ENCODE measurements at places on chromosomes 3 and 15. TPM values are rescaled to one million over a fixed set of nuclear protein-coding genes. Genes with fewer than 3 reads are reported as not detected.

Gene MESP1
- 0.15 TPM for total RNA-seq

Gene CCR8
- total RNA-seq, result not detected

Gene SOX14
- not detected for total RNA-seq

Gene FETUB
- total RNA-seq, result not detected

Gene P2RY13
- total RNA-seq, result not detected

Gene SHC4
- total RNA-seq, result 4.1 TPM

Gene IQCH
- 1.3 TPM for total RNA-seq

Gene GHSR
- not detected for total RNA-seq

Gene DUOX1
- total RNA-seq, result 0.08 TPM

Gene CLRN1
- not detected for total RNA-seq

Gene EHHADH
- 3.2 TPM for total RNA-seq

Gene ERICH6
- not detected for total RNA-seq

Gene C3orf49
- total RNA-seq, result not detected

Gene MINAR1
- total RNA-seq, result 0.98 TPM

Gene SPTBN5
- 0.23 TPM for total RNA-seq

Gene UMPS
- 22.8 TPM for total RNA-seq

Gene MOBP
- not detected for total RNA-seq

Gene CCDC13
- total RNA-seq, result 0.23 TPM

Gene SLC12A1
- not detected for total RNA-seq

Gene ANKUB1
- total RNA-seq, result not detected

Gene SPINK8
- not detected for total RNA-seq

Gene CAV3
- 0.08 TPM for total RNA-seq

Gene SLC49A4
- total RNA-seq, result 9.2 TPM

Gene GRIP2
- total RNA-seq, result 0.08 TPM

Gene DUSP7
- 8.2 TPM for total RNA-seq

Gene NR2E3
- not detected for total RNA-seq

Gene MST1
- total RNA-seq, result 2.3 TPM

Gene PODXL2
- total RNA-seq, result 1.1 TPM

Gene FYCO1
- 23.2 TPM for total RNA-seq

Gene PRR23C
- total RNA-seq, result not detected

Gene MAPKAPK3
- 27.1 TPM for total RNA-seq

Gene GNB5
- 24.4 TPM for total RNA-seq

Gene PLA2G4F
- not detected for total RNA-seq

Gene TMC3
- total RNA-seq, result not detected

Gene ATP8B4
- 0.30 TPM for total RNA-seq

Gene LARP6
- 61.9 TPM for total RNA-seq

Gene RARRES1
- 9.0 TPM for total RNA-seq

Gene COL6A6
- 0.08 TPM for total RNA-seq

Gene PRSS50
- not detected for total RNA-seq

Gene SMCO1
- total RNA-seq, result not detected

Gene SERPINI2
- total RNA-seq, result not detected

Gene DPPA2
- total RNA-seq, result not detected

Gene RPL29
- 1,531 TPM for total RNA-seq

Gene CCDC14
- total RNA-seq, result 16.4 TPM

Gene COL7A1
- 11.2 TPM for total RNA-seq

Gene BNIP2
- 62.8 TPM for total RNA-seq

Gene EXD1
- total RNA-seq, result not detected

Gene PATL2
- 0.82 TPM for total RNA-seq

Gene FBXL2
- 14.6 TPM for total RNA-seq

Gene POLQ
- total RNA-seq, result 0.70 TPM

Gene PARP15
- total RNA-seq, result not detected

Gene TRPM1
- not detected for total RNA-seq

Gene DRD3
- not detected for total RNA-seq

Gene BCL2A1
- total RNA-seq, result not detected

Gene RUVBL1
- 78.2 TPM for total RNA-seq

Gene LRRK1
- total RNA-seq, result 5.9 TPM

Gene KCNAB1
- 0.59 TPM for total RNA-seq

Gene ROPN1
- total RNA-seq, result not detected

Gene NDUFB4
- 44.0 TPM for total RNA-seq
